ENCODE measurements at places on chromosomes 16 and 17.

- no peak for DNase-seq
These were observed 771 bp downstream of the MSRB1 start for GRCh38 chr16:1942047-1942809.

DNA sequence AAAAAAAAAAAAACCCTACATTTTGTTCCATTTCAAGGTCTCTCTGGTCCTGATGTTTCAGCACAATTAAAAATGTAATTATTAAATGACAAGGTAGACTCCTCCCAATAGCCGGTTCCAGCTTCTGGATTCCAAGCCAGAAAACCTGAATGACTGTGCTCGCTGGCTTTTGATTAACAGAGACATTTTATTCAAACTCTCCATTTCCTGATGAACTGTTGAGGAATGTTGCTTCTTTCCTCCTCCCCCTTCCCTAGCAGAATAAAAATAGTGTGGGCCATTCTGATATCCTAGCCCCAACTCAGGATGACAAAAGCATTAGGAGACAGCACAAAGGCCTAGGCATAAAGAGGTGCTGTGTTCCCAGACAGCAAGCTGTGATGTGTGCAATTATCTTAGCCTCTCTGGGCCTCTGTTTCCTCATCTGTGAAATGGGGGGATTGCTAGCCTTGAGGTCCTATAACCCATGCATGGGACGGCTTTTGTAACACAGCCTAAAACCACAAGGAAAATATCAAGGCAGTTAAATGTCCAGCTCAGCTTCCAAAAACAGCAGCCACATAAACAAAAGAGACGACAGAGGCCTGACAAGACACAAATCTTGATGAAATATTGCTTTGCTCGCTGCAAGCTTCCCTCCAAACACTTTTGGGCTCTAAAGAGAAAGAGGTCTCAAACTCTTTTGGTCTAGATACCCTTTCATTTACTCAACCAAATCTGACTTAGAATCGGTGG lies 127.2 kb upstream of the RCVRN start:
- no peak for DNase-seq

DNA sequence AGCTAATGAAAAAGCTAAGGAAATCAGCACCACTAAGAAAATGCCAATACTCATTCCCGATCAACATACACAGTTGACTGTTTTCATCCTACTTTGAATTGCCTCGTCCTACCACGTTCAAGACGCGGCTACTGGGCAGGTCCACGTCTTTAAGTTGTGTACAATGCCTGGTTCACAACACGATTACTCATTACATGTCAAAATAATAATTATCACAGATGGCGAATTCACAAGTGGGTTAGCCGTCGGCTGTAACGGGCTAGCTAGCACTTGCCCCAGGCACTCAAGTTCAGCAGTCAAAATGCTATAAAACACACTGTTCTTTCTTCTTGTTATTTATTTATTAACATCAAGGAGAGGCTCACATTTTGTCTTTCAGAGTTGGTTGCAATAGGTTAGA lies 124.2 kb downstream of the ZFHX3 start:
- no peak for DNase-seq

- no peak for DNase-seq
These were observed 527 bp upstream of the UBE2Z start for GRCh38 chr17:48907713-48908046.

- no peak for DNase-seq
These were observed 21.4 kb downstream of the WSB1 start for GRCh38 chr17:27315322-27315721.

DNA sequence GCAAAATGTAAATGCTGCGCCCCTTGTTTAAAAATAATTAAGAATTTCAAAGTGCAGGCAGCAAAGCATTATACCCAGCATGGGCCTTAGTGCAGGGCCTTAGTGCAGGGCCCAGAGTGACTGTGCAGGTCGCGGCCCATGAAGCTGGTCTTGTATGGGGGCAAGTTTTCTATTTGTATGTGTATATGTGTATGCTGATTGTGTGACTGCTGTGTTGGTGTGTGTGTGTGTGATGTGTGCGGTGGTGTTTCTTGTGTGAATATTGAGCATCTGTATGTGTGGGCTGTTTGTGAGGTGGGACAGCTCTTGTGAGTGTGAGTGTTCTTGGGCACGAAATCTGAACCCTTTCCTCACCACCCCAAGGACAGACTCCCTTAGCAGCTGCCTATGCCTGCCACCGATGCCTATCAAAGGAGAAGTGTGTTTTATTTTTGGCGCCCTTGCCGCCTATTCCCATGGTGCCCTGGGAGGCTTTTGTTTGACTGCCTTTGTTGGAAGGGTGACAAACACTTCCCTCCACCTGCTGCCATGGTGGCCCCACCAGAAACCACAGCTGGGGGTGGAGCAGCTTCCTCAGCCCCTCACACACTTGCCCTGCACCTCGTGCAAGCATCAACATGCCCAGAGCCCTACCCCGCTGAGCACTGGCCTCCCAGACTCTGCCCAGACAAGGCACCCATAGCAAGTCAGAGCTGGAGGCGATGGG lies 18.0 kb downstream of the CCR7 start:
- peak; percentile 54 for DNase-seq

DNA sequence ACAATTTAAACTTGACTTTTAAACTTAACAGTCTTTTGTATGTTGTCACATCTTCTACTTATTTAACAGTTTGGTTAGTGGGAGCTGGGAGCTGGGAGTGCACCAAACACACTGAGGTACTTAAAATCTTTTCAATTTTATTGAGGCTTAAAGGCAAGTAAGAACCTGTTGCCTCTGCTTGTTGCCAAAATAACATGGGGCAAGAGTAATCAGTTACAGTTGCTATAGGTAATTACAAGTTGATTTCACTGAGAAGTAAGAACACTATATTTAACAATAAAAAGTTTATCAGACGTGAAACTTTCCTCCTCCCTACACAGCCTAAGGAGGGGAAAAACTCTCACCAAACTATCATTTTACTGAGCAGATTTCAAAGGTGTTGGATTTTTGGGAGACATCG lies 135.2 kb downstream of the FTO start:
- DNase-seq: no peak

DNA sequence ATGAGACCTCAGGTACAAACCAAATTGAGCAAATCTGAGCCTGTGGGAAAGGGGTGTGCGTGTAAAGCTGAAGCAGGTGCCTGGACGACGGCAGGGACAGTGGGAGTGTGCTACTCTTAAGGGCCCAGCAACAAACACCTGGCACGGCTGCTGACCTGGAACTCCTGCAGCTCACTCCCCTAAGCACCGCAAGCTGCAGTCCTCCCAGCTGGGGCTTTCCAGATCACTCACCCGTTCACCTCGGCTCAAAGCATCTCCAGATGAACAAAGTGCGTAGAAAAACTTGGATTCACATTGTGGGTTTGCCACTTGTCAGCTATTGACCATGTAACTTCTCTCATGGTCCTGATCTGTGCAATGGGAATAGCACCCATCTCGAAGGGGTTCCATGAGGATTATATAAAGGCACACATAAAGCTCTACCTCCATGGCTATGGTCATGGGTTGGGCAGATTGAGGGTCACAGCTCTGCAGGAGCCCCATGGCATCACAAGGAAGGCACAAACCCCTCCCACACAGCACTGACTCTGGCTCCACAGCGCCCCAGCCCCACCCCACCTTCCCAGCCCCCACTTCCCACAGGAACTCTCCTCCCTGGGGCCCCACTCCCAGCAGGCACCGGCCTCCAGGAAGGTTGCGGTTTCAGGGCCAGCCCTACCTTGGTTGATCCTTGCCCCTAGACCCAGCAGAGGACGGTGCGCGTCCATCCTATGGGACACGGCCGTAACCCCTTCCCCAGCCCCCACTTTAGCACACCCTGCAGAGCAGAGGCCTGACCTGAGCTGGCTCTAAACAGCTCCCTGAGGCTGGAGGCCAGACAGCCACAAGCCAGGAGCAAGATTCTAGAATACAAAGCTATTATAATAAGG lies 21.9 kb downstream of the ST3GAL2 start:
- DNase-seq: no peak

- no peak for DNase-seq
These were observed 27.2 kb downstream of the NAGPA start for GRCh38 chr16:5006348-5007193.

DNA sequence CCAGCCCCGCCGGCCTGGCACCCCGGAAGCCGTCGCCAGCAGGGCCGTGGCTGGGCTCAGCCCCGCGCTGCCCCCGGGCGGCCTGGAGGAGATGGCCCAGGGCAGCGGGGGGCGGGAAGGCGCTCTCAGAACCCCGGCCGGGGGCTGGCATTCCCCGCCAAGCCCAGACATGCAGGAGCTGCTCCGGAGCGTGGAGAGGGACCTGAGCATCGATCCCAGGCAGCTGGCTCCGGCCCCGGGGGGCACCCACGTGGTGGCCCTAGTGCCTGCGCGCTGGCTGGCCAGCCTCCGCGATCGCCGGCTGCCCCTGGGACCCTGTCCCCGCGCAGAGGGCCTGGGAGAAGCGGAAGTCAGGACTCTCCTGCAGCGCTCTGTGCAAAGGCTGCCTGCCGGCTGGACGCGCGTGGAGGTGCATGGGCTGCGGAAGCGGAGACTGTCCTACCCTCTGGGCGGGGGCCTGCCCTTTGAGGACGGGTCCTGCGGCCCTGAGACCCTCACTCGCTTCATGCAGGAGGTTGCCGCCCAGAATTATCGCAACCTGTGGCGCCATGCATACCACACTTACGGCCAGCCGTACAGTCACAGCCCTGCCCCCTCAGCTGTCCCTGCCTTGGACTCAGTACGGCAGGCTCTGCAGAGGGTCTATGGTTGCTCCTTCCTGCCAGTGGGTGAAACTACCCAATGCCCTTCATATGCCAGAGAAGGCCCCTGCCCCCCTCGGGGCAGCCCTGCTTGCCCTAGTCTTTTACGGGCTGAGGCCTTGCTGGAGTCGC lies 551 bp downstream of the WDR81 start:
- peak; percentile 81 for DNase-seq

GRCh38 chr17:34736611-34737010 lies 157.2 kb downstream of the TMEM132E start:
- DNase-seq: peak; percentile 42

DNA sequence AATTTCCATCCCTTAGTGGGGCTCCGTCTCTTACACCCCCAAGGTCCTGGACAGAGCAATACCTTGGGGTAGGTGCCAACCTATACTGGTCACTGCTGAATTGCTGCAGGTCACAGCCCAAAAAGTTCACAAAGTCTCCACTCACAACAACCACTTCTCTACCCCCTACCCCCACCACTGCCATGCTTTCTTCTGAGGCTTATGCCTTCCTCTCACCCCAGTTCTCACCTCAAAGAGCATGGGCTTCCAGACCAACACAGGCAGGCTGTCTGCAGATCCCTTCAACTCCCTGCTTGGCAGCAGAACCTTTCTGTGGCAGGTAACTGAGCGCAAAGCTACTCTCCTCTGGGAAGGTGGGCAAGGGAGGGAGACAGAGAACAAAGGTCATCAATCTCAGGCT lies 35.5 kb downstream of the C16orf78 start:
- DNase-seq: peak; percentile 10

- DNase-seq: no peak
These were observed 4.1 kb downstream of the METTL22 start for GRCh38 chr16:8625491-8626087.

DNA sequence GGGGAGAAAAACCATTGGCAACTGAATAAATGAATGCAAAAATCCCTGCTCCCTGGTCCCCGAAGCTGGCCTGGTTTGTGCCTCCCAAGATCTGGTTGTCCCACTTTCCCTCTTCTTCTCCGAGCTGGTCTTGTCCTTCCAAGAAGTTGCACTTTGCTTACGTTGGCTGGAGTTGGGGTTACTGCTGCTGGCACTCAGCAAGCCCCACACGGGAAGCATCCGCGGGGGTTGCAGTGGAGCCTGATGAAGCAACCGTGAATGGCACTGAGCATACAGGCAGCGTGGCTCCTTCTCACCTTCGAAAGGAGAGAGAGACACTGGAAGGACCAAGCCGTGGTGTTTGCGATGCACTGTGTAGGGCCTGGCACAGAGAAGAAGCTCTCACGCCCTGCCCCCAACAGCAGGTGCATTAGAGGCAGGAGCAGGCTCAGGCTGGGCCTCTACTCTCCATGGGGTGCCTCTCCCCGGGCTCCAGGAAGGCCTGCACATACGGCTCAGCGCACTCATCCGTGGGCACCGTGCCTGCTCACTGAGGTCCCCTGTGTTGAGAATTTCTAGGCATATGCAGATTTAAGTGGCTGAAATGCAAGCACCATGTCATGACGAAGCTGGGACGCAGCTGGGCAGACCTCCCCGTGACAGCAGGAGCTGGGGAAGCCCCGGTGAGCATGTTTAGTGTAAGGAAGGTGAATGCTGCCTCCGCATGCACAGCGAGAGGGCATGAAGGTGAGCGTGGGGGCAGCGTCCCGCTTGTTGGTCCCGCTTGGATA lies 12.1 kb downstream of the CA5A start:
- DNase-seq: no peak

DNA sequence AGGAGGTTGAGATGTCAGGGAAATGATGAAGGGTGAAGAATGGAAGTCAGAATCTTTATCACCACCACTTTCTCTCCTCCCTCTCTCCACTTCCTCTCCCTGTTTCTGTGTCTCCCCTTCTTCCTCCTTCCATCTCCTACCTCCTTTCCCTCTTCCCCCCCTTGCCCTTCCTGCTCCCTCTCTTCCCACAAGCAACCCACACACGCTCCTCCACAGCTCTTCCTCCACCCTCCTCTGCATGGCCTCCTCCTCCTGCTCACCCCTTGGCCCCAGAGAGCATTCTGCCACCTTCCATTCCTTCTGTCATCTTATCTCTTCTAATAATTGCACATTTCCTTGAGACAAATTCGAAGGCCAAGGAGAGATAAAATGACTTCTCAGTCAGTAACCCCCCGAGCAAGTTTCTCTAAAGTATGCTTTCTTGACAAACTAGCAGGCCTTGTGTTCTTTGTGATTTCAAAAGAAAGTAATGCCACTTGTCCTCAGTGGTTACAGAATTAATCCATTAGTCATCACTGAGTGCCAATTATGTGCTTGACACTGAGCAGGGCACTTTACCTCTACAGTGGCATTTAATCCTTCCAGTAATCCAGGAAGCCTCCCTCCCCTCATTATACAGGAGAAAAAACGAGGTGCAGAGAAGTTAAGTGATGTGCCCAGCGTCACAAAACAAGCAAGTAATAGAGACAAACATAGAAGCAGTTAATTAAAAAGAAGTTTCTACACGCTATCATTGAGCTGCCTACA lies 72.3 kb upstream of the CCL1 start:
- DNase-seq: no peak

DNA sequence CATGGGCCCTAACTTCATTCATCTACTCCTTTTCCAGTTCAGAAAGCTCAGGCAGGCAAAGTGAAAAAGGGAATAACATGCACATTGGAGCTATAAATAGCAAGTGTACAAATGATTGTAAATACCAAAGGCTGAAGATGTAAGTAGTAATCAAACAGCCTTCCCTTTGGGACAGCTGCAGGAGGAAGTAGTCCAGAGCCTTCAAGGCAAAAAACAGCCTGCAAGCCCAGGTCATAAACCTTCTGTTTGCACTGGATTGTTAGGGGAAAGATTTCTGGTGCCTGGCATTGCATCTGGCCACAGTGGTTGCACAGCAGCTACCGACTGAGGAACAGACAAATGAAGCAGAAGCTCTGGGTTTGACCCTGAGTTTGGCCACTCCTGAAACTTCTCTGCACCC lies 98.6 kb upstream of the PMFBP1 start:
- DNase-seq: no peak

DNA sequence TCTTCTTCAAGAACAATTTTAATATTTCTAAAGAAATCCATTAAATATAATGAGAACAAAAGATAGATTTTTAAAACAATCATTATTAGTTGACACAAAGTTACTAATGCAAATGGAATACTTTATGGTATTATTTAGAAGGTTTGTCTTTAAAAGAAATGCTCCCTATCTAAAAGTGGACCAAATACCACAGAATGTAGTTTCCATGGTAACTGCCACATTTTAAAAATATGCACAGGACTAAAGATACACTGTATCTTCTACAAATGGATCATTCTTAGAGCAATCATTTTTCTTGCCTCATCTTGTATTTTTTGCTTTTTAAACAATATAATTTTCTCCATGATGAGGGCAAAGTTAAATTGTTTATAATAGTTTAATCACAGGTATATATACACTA lies 296.0 kb downstream of the CEP112 start:
- DNase-seq: no peak

All from islet precursor cell (in vitro differentiated cells).